T-helper 9 cell (primary cell): ENCODE measurements at places on chromosomes 4 and X.

DNA sequence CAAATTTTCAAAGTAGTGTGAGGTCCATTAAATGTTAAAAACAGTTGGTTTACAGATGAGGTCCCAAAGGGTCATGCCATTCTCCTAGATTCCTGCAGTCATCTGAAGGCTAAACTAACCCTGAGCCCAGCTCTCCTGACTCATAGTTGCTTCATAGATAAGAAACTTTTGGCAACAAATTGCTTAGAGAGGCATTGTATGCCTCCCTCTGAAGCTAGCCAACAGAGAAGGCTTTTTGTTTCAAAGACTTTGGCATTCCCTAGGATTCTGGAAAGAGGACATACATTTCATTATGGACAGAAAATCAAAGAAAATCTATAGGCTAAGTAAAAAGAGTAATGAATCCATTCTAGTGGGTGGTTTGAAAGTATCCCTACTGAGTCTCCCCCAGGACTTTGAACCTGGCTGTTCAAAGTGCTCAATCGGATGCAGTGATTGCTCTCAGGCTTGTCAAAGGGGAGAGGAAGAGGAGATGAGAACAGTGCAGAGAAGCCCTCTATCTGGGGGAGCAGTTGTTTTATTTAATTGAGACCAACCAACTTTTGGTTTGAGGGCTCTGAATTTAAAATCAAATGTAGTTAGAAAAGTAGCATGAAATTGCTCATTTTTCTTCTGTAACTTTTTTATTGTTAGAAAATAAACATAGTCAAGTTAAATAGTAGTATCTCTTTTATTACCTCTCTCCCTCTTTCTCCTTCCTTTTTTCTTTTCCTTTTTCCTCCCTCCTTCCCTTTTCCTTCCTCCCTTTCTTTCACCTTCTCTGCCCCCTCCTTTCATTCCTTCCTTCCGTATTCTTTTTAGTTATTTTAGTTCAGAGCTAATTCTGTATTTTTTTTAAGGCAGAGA is 72.3 kb upstream of the ZNF518B start:
- no peak for DNase-seq

- DNase-seq, result no peak
Observed at GRCh38 chr4:39452153-39452859, 6.4 kb downstream of the RPL9 start.

- no peak for DNase-seq
Observed at GRCh38 chrX:142296421-142296820, 91.3 kb upstream of the MAGEC2 start.

DNA sequence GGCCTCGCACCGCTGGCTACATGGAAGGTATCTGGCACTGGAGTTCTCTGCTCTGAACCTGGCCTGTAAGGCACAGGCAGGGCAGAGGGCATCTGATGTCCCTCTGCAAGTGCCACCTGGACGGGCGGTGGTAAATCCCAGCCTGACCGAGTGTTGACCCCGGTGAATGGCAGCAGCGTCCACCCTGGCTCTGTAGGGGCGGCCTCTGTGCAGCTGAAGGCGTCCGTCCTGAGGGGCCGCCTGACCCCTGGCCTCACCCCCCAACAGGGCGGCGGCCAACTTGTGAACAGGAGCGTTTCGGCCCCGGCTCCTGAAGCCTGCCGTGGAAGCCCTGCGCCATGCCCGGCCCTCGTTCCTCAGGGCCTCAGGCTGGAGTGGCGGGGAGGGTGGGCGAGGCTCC is 51.4 kb downstream of the CPZ start:
- DNase-seq, result no peak

GRCh38 chrX:68492583-68492982 is 6.3 kb upstream of the YIPF6 start:
- DNase-seq, result no peak

DNA sequence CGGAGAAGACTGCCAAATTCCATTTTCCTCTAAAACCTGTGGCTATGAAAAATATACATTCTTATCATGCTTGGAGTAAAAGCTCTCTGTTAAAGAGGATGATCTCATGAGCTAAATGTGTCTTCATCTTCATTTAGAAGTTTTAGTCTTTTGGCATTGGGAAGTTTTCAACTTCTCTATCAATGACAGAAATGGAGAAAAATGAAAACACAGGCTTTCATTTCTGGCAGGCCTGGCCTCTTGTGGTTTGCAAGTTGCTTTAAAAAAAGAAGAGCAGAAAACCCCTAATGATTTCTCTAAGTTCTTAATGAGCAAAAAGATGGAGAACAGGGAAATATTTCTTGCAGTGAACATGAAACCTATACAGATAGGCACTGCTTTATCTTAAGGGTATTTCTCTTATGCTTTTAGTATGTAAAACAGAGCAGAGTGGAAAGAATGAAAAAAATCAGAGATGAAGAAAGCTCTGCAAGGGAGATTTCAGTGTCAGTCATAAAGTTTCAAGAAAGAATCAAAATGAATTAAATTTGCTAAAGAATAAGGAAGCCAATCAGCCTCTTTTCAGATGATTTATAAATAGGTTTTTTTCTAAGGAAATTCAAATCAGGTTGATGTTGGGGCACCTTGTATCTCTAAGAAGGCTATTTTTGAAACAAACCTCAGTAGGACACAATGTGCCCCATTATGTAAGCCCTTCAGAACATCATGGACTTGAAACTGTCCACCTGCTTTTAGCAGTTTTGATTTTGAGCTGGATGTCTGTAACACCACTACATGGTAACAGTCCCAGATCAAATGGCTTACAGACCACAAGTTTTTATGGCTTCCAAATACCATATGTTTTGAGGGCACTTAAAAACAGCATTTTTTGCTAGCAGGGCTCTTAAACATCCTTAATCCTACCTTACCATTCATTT is 225.0 kb downstream of the GRIA3 start:
- no peak for DNase-seq

DNA sequence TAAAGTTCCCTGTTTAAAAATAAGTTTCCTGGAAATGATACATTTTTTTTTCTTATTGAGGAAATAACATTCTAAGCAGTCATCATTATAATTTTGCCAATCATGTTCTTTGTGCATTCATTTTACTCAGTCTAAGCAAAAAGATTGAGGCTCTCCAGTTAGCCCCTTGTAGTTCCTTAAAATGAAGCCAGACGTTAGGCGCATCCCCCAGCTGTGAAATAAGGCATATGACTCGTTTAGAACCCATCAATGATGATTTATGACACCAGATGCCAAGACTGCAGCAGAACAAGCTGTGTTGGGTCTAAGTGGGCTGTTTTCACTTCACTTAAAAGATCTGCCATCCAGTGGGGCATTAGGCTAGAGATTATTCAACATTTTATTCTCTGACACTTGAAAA is 17.0 kb downstream of the PDGFC start:
- DNase-seq, result no peak

DNA sequence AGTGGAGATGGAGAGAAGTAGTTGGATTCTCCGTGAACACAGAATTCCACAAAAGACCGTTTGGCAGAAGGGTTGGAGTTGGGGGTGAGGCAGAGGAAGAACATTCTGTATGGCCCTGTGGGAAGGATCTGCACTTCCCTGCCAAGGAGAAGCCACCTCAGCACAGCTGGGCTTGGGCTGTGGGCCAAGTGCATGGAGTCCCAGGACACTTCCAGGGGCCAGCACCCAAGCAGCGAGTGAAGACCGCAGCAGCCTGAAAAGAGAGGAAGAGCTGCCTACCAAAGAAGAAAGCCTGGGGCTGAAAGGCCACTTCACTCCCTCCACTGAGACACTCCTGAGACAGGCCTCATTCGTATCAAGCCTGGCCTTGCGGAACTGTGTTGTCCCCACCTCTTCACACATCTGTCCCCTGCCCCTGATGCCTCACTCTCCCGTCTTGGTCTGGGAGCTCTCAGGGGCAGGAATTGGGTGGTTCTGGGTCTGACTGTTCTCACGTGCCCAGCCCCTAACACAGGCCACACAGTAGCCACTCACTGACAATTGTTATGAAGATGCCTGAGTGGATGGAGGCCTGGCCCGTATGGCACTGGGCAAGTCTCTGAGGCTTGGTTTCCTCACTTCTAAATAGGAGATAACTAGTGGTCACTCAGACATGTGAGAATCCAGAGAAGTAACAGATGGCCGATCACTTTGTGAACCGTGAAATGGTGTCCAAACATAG is 3.3 kb upstream of the AWAT2 start:
- DNase-seq, result no peak

DNA sequence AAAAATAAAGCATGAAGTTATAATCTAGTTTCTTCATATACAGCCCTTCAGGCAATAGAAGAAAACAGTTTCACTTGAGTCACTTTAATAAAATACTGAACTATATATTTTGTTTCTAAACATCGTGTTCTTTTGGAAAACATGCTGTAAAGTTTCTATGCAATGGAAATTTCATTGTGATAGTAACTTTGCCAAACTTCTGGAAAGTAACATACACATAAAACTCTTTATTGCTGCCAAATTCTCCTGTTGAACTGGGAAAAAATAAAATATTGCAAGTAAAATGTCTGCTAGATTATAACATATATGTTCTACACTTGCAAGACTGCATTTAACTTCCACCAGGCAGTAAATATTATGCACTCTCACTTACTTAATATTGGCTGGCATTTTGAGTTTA is 635.4 kb downstream of the SPRY1 start:
- no peak for DNase-seq

DNA sequence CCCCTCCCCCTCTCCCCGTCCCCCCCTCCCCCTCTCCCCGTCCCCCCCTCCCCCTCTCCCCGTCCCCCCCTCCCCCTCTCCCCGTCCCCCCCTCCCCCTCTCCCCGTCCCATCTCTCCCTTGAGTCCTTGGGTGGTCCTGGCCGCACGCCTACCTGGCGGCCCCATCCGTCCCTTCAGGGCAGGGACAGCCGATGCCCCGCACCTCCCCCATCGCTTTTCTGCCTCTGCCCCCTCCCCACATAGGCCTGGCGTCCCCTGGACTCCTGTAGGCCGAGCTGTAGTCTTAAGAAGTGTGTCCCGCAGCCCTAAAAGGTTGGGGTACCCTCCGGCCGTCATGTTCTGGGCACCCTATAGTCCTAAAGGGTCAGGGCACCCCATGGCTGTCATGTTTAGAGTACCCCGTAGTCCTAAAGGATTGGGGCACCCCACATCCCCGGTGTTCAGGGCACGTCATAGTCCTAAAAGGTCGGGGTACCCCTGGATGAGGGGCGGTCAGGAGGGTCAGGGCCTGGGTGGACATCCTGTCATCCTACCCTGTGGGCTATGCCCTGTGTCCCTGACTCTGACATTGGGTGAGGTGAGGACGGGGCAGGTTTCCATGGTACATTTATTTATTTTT is 10.8 kb upstream of the GTPBP6 start:
- no peak for DNase-seq

DNA sequence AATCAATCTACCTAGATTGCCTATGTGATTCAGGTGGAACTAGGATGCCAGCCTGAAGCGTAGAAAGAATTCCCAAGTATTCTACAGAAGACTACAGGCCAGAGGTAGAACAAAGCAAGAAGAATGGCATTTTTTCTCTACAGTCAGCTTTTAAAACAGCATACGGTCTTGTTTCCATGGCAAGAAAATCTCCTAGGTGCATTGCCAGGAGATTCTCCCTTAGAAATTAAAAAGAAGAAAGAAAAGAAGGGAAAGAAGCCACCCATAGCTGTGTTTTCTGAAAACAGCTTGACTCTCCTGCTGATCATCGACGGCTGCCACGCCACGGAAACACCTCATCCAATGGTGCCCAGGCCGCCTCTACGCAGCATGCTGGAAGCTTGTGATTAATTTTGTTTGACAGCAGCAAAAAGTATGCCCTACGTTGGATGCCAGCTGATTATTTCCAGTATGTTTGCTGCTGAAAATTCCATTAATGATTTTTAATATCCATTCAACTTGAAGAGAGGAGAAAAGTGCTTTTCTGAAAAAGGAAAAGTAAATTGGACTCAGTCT is 24.1 kb downstream of the ANK2 start:
- DNase-seq, result no peak

DNA sequence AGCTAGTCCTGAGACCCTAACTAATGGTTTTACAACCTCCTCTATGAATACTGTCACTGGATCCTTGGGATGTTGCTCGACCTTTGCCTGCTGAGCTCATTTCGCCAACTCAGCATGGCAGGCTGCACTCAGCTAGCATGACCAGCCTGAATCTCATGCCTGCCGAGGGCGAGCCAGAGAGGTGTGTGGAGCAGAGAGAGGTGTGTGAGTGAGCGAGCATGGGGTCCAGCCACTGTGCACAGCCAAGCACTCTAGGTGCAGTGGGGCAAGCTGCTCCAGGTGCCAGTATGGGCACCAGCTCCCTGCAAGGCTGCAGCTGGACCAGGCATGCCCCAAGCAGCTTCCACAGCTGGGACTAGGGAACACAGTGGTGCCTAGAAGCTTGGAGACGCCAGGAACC is 410.9 kb downstream of the PCDH10 start:
- no peak for DNase-seq
